Activated CD4-positive, alpha-beta T cell treated with anti-CD3 and anti-CD28 coated beads for 4 hours (primary cell): ENCODE measurements at places on chromosomes 2 and 18.

DNA sequence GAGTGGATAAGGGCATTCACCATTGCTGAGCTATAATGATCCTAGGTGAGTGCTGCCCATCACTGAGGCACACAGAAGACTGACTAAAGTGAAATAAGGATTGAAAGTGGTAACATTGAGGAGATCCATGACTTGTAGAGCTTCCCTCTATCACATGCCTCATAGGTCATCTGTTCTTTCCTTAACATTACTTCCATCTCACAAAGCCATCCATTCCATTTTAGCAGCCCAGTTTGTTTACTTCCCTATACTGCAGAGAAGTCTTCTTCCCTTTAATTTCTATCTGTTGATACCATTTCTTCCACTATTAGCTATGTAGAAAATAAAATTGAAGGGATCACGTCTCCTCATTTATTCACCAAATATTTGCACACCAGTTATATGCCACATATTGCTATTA lies 32.1 kb downstream of the ME2 start:
- no peak for DNase-seq

DNA sequence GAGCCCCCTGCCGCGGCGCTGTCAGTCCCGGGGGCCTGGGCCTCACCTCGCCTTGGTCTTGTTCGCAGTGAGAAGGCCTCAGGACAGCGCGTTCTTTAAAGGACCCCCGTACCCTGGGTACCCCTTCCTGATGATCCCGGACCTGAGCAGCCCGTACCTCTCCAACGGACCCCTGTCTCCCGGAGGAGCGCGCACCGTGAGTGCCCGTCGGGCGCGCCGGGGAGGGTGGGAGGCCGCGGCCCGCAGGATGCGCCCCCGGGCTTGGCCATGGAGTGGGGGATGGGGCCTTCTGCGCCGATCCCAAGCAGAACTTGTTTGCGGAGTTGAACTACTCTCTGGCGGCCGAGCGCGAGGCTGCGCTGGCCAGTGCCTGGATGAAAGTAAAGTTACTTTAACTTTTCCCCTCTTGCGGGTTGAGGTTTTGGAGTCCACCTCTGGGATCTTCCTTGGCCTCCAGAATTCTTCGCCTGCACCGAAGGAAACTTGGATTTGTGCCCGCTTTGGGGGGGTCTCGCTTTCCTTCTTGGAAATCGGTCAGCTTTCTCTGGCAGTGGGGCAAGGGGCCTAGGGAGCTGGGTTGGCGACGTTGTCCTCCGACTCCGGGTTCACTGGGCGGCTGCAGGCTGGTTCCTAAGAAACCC lies 1.2 kb downstream of the TCF7L1 start:
- DNase-seq: no peak

DNA sequence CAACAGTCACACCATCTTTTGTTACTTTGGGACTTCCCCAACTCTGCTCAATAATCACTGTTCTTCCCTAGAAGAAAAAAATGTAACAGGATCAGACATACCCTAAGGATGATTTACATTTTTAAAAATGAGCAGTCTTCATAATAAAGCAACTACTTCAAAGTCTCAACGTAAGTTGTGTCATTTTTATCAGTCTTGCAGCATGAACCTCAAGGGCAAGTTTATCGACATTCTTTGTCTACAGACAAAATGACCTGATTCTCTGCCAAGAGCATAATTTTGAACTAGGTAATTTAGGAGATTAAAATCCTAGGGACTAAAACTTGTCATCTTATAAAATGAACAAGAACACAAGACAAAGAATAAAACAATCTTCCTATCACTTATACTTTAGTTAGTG lies 2.3 kb downstream of the HSPD1 start:
- no peak for DNase-seq

GRCh38 chr2:5392658-5393057 lies 299.5 kb upstream of the SOX11 start:
- DNase-seq: no peak

DNA sequence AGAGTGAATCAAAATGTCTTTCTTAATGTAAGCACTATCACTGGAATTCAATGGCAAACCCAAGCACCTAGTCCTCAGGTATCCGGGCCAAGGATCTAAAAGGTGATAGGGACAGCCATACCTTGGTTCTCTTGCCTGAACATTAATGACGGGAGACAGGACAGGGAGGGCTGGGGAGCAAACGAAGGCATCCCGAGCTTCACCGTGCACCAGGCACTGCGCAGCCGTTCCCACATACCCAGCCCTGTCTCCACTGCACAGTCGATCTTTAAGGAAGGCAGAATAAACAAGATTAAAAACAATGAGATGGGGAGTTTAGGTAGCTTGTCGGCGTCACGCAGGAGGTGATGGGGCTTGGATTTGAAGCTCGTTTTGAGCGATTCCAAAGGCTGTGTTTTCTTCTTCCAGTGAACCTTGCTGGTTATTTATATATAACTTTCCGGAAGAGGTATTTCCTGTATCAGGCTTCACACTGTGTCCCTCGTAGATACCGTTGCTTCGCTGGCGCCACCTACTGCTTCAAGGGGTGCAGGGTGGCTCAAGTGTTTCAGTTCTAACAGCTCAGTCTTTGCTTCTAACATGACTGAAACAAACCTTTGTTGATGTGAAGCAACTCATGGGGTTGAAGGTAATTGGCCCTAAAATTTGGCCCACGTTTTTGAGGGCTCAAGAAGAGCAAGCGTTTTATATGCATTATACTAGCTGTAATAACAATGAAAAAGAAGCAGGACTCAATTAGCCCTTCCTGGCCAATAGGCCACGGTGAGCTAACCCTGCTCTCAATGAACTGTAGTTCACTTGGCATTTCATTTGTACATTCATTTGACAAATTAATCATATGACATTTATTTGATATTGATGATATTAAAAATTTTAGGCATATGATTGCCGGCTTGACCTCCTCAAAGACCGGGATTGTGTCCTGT lies 77.4 kb downstream of the DCDC2C start:
- DNase-seq: peak; percentile 15

DNA sequence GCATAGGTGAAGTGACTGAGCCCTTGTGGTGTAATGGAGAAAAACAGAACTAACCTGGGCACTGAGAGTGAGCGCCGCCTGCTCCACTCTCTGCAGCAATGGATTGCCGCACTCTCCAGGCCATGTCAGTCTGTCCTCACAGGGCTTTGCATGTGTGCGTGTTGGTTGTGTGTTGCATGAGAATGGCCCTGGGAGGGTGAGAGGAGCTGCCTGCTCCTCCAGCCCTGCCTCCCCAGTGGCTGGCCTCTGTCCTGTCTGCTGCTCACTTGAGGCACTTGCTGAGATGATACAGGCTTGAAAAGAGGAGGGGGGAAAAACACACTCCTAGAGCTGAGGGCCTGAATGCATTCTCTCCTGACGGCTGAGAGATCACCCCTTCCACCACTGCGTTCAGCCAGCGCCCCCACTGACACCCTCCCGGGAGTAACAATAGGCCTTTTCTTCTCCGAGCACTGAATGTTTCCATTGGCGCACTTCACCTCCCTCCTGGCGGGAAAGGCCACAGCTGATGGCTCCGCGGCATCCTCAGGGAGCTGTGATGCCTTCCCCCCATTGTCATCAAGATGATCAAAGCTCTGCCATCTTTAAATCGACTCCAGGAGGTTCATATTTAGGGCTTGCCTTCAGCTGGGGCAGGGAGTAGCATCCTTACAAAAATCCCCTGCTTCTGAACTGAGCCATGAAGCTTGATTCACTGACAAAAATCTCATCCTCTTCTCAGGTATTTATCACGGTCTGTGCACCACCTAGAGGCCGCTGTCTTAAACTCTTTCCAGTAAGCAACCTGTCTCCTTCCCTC lies 49.9 kb upstream of the DAPL1 start:
- peak; percentile 18 for DNase-seq

- DNase-seq: no peak
Observed at GRCh38 chr2:45761635-45762034, 110.2 kb downstream of the PRKCE start.

DNA sequence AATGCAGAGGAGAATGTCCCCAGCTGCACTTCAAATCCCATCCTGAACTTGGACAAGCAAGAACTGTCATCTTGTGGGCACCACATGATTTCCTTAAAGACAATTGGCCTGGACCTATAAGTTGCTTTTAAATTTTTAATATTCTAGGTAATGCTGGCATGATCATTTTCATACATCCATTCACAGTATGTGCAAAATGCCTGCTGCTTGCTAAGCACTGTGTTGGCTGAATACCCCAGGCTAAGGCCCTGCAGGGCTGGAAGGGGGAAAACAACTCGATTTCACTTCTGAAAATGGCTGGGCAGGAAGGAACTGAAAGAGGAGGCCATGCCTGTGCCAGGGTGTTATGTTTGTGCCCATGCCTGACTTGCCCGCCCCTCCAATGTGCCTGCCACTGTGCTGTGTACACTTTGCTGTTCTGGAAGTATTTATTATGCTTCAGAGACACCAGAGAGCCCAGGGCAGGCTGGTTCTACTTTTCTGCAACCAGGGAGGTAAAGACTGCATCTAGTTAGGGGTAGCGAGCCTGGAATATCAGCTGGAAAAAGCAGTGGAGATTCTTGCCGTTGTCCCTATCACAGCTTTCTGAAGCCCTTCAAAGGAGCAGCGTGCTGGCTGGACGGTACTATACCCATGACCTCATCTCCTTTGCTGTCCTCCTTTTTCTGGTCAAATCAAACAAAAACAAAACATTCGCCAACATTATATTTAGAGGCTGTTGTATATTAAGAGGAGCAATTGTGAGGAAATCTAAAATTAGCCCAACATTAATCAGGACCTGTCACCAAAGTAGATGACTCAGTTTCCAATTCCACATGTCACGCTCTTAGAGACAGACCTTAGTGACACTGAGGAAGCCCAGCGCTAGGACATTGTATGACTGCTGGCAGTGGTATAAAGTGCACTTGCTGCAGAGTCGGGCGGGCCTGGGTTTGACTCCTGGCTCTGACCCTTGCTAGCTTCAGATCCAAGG lies 158.1 kb downstream of the DDX1 start:
- no peak for DNase-seq

- DNase-seq: no peak
Observed at GRCh38 chr18:40357536-40357935, 1597.5 kb upstream of the PIK3C3 start.

DNA sequence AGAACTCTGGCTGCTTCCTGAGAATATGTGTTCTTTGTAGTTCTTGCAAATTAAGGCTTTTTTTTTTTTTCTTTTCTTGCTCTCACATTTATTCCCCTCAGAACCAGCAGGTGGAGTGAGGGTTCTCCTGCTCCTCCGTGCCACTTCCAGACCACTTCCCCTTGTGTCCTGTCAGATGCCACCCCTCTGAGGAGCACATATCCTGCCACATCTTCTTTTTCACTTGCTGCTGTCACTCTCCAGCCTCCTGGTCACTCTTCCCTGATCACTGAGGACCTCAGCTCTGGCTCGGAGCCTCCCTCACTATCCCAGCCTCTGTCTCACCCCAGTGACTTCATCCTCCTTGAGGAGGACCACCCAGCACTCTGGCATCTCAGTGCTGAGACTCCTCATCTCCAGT lies 100.5 kb downstream of the TACR1 start:
- no peak for DNase-seq

GRCh38 chr2:39160982-39161381 lies 40.1 kb upstream of the SOS1 start:
- no peak for DNase-seq

GRCh38 chr18:51068105-51068504 lies 38.1 kb downstream of the SMAD4 start:
- no peak for DNase-seq

DNA sequence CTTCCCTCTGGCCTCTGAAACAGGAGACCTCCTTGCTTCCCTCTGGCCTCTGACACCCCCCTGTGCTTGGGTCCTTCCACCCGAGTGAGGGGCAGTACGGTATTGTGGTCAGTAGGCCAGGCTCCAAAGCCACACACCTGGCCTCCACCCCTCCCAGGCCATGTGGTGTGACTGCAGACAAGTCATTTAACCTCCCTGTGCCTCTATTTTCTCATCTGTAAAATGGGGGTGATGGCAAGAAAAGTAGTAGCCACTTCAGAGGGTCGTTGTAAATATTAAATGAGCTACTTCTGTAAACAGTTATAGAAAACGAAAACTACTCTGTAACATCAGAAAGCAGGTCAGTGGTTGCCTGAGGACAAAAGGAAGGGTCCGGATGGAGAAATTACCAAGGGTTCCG lies 74.2 kb downstream of the SMAD7 start:
- no peak for DNase-seq

DNA sequence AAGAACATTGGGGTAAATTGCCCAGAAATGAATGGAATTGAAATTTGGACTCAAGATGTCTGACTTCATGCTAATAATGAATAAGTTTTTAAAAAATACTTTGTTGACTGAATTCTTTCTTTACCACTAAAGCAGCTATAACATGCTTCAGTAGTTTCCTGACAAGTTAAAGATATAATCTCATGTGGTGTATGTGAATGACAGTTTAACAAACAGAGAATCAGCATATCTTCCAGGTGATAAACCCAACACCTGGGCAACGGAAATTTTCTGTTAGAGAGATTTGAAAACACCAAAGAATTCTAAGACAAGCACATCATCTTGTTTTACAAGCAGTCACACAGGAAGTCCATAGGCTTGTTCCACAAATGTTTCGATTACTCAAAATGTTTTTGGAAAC lies 372.6 kb upstream of the VRK2 start:
- DNase-seq: no peak

DNA sequence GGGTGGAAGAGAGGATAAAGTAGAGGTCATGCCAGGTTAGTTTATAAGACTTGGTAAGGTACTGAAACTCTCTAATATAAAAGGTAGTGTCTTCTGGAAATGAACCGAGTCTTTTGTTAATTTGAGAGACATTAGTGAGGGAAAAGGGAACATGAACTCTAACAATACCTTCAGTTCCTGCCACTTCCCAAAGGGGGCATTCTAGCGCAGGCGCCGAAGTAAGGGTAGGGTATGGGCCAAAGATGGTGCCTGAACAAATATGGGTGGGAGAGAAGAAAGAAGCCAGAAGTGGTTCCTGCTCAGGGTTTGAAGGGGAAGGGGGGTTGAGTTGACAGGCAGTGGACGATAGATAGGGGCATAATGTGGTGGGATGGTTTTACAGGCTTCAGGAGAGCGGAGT lies 10.1 kb upstream of the REG1B start:
- no peak for DNase-seq

GRCh38 chr2:56333812-56334485 lies 150.2 kb downstream of the CCDC85A start:
- no peak for DNase-seq

DNA sequence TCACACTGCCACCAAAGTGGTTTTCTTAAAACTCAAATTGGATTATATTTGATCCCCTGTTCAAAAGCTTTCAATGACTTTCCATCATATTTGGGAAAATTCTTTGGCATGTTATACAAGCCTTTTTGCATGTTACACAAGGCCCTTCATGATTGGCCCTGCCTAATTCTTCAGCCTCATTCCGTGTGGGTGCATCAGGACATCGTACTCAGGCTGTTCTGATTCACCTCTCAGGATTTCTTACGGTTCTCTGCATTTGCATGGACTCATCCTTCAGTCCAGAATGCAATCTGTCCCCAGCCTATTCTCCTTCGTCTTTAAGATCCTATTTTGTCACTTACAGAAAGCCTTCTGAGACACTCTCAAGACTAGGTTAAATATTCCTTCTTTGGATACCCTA lies 107.8 kb downstream of the LYPD1 start:
- no peak for DNase-seq
